ENCODE measurements at places on chromosomes 12 and 14.

DNA sequence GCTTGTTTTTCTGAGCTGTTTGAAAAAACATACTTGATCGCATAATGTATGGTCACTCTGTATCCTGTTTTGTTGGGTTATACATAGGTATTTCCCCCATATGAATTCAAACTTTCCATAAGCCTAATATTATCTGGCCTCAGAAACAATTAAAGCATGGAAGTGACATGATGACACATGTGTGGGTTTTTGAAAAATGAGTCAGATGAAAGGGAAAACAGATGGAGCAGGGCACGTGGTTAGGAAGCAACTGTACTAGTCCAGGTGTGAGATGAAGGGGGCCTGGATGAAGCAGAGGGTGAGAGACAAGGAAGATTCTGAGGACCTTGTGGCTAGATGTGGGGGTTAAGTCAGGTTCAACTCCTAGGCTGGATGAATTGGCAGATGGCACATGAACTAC, 92.7 kb upstream of the DNM1L start:
- peak; percentile 82 for DNase-seq

GRCh38 chr14:89466944-89467343, 49.9 kb upstream of the FOXN3 start:
- no peak for DNase-seq

DNA sequence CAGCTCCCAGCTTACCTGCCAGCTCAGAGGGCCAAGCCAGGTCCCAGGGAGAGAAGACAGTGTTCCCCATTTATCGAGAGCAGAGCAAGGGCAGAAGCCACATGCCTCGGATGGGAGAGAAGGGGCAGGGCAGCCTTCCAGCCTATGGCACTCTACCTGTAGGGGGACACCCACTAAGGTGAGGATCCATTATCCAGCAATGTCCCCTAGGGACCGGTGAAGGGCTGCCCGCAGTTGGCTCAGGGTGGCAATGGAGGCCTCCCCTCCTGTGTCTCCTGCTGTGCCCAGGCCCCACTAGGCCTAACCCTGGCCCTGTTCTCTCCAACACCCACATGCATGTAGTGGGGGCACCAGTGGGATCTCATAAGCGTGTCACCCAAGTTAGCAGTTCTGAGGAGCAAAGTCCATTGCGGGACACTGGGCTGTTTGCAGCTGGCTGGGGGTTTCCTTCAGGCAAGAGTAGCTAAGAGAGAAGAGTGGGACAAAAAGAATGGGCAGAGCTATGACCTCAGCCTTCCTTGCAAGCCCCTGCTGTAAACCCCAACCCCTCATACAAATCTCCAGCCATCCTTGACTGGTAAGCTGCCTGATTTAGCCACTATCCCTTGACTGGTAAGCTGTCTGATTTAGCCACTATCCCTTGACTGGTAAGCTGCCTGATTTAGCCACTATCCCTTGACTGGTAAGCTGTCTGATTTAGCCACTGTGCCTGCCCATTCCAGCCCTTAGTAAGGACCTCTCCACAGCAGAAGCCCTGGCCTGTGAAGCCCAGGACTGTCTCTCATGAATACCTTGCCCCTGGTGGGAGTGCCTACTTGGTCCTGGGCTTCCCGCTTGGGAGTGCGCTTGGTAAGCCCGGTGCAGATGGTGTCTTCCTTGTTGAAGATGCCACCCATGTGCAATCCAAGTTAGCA, 5.2 kb upstream of the ASB2 start:
- no peak for DNase-seq

DNA sequence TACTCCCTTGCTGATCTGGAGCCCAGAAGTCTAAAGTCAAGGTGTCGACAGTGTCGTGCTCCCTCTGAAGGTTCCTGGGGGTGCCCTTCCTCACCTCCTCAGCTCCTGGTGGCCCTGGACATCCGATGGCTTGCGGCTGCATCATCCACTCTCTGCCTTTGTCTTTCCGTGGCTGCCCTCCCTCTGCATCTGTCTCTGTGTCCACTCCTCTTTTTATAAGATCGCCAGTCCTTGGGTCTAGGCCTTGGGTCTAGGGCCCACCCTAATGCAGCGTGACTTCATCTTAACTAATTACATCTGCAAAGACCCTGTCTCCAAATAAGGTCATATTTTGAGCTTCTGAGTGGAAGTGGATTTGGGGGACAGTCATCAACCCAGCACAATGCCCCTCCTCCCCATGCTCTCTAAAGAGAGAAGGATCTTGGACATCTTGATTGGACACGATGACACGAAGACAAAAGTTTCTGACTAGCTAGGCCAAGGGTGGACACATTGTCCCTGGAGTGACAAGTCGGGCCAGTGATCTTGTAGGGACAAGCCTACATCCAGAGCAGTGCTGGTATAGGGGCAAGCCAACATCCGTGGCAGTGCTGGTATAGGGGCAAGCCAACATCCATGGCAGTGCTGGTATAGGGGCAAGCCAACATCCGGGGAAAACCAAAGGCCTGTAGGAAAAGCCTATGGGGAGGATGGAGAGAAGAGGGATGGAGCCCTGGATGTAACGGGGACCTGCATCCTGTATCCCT, 93.9 kb upstream of the DIO3 start:
- no peak for DNase-seq

DNA sequence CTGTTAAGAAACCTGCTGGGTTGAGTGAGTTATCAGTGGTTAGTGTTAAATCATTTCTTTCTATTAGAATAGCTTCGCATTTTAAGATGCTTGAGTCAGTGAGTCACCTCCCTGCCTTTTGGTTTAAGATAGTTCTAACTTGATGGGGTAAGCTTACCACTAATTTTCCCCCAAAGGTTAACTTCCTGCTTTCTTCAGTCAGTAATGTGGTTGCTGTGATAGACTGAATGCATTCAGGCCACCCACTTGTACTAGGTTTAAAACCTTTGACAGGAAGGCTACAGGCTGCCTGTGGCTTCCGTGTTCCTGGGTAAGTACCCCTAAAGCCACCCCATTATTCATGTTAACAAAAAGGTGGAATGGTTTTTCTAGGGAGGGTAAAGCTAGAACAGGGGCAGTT, 25.3 kb downstream of the CLEC2A start:
- DNase-seq: peak; percentile 2

GRCh38 chr14:86373886-86374285, 843.9 kb downstream of the FLRT2 start:
- DNase-seq: no peak

- no peak for DNase-seq
Observed at GRCh38 chr12:865614-866013, 83.9 kb downstream of the RAD52 start.

GRCh38 chr12:85747941-85748495, 88.2 kb downstream of the RASSF9 start:
- no peak for DNase-seq

DNA sequence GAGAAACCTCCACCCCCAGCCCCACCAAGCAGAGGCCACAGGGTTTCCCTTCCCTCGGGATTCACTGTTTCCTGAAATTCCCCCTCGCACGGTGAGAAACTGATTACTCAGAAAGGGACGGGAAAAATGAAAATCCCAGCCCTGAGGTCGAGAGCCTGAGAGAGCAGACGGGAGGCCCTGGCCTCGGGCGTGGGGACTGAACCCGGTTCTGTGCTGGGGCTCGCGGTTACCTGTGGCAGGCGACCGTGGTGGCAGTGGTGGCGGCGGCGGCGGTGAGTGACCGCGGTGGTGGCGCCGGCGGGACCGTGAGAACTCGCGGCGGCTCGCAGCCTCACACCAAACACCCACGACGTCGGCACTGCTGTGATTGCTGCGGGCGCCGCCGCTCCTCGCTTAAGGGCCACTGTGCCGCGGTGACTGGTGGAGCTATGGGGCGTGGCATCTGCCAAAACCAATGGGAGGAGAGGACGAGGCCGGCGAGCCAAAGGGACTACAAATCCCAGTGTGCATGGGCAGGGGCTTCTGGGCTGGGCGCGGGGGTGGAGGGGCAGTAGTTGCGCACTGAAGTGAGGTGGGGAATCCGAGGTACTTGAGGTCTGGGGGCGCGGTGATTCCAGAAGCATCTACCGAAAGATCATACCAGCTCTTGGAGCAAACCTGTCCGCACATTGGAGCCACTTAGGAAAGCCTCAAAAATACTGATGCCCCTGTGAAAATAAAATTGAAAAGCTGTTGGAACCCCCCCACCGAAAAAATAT, at the start of gene LGMN:
Gene LGMN, minus strand, starts transcription at position 369 of the 758 bp plus-strand sequence. CDS start 15,841 bp downstream, outside the sequence.
- peak; percentile 95 for DNase-seq

DNA sequence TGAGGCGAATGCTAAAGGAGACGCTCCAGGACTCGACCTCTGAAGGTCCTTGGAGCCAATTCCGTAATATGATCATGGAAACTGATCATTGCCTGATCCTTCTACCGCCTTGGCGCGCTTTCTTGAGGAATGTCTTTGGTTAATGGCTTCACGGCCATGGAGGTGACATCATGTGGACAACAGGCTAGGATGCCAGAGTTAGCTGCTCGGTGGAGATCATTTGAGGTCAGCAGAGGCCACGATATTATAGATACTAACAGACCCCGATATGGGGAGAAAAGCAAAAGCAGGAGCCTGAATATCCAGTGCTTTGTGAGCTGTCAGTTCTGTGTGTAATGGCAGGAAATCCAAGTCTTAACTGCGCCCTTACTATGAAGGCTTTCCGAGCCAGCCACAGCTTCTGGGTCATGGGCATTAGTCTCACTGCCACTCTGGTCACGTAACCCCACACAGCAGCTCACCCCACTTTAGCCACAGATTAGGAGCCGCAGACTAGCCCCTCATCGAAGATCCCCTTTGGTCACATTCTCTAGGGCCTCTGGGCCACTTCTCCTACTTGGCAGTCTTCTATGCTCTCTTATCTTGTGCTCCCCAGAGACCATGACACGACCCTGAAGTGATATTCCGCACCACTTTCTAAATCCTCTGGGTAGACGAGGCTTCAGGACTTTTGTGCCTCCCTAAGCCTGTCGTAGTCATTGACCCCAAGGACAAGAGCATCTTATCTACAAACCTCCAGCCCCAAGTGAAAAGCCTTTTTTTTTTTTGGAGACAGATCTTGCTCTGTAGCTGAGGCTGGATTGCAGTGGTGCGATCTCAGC, 724 bp upstream of the CS start:
- DNase-seq: no peak

DNA sequence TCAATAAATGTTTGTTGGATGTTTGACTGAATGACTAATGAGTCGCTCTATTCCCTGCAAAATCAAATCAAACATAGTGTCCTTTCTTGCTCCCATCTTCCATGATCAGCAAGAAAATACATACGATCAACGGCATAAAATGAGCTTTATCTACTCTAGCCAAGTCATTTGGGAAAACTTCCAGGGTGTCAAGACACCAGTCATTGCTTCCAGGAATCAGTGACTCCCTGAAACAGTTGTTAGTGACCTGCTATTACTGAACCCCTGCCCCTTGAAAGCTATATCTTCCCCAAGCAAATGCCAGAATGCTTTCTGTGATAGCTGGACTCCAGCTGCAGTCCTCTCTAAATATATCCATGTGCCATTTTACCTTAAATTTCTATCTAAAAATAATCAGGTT, 169.5 kb upstream of the SSTR1 start:
- DNase-seq: no peak

Data from foreskin fibroblast (primary cell).